ENCODE measurements at places on chromosomes 16 and 17. TPM values are rescaled to one million over a fixed set of nuclear protein-coding genes. Genes with fewer than 3 reads are reported as not detected.

ESRP2 gene
- total RNA-seq: under 0.01 TPM

ITGAL gene
- total RNA-seq: under 0.01 TPM

TMEM114 gene
- not detected for total RNA-seq

TEN1 gene
- total RNA-seq: 11.1 TPM

GAS2L2 gene
- total RNA-seq: 0.08 TPM

ABCA6 gene
- total RNA-seq: 90.9 TPM
